ENCODE measurements at places on chromosomes 5 and 9.

DNA sequence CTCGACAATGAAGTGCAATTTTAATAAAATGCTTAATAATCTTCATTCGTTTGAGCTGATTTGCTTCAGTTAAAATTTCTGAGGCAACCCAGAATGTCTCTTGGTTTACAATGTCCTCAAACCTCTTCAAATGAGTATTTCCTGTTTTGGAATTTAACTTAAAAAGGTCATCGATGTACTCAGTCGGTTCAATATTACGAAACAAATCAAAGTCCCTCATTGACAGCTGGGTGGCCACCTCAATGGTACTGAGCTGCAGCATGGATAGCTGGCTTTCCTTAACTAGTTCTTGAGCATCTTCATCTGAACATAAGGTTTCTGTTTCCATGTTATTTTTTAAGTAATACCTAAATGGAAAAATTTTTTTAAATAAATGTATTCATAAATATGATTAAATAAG is 173.3 kb downstream of the RAPGEF6 start:
- DNase-seq = no peak

DNA sequence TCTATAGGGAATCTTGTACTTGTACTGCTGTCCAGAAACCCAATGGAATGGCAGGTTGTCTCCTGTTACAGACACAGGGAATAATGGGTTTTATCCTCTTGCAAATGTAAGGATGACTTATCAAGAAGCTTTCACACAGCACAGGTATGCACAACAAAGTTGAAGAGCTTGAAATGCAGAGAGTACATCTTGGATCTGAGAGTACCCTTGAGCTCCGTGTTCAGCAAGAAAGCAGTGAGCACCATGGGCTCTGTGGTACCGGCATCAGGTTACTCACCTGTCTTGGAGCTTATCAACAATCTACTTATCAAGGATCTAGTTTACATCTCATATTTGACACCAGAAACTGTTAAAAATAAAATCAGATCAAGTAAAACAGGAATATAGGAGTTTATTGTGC is 22.0 kb upstream of the EMB start:
- DNase-seq = no peak

- DNase-seq = no peak
Observed at GRCh38 chr5:143101121-143101520, 302.4 kb downstream of the NR3C1 start.

DNA sequence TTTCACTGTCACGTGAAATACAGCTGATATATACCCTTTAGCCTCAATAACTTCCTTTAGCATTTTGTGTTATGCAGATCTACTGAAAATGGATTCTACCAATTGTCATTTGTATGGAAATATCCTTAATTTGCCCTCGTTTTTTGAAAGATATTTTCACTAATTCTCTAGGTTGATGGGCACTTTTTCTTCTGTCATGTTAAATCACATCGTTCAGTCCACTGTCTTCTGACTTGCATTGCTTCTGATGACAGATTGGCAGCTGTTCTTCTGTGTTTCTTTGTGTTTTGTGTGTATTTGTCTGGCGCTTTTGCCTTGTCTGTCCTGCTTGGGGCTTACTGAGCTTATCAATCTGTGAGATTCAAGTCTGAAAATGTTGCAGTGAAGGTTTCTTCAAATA is 9.7 kb upstream of the CLPTM1L start:
- no peak for DNase-seq

DNA sequence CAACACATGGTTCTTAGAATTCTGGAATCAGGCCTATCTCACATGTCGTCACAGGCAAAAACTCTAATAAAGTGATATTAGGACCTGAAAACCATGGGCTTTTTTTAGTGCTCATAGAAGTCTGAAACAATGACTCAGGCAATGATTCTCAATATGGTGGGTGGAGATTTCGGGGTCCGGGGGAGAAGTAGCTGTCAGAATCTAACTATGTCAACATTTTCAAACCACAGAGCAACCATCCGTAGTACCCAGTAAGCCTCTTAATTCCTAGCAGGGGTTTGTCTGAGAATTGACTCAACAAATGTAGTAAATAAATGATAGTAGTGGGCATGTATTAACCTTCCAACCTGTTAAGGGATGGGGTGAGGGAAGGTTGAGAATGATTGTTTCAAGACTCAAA is 2.6 kb downstream of the AMACR start:
- peak; percentile 29 for DNase-seq

DNA sequence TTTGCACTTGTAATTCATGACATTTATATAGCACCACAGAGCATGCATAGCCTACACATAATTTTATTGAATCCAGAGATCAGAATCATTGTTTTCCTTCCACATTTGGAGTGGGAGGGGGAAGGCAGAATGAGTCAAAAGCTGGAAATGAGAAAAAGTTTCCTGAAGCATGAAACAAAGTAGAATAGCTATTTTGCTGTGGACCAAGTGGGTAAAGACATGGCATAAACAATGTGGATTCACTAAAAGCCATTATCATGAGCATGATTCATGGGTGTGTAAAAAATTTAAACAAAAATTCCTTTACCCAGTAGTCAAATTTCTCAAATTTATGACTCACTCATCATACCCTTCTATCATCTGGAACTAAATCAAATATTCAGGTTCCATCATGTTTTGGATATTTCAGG is 97.9 kb downstream of the YIPF5 start:
- DNase-seq = no peak

- DNase-seq = no peak
Observed at GRCh38 chr9:4137234-4137633, 162.6 kb downstream of the GLIS3 start.

- no peak for DNase-seq
Observed at GRCh38 chr5:29276371-29276770, 1917.1 kb upstream of the CDH6 start.

- no peak for DNase-seq
Observed at GRCh38 chr9:134841180-134841904, 39.3 kb upstream of the FCN2 start.

DNA sequence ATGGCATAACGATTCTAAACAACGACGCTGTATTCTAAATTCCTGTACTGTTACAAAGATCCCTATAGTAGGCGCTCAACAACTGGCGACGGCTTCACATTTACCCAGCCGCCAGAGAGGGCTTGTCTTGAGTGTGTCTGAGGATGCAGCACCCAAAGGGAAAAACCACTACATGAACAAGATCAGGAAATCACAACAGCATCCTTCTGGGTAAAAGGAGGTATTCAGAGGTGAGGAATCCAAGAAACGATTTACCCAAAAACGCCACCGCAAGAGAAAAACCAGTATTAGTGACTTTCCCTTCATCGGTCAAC is 711 bp downstream of the TTC33 start:
- peak; percentile 88 for DNase-seq

DNA sequence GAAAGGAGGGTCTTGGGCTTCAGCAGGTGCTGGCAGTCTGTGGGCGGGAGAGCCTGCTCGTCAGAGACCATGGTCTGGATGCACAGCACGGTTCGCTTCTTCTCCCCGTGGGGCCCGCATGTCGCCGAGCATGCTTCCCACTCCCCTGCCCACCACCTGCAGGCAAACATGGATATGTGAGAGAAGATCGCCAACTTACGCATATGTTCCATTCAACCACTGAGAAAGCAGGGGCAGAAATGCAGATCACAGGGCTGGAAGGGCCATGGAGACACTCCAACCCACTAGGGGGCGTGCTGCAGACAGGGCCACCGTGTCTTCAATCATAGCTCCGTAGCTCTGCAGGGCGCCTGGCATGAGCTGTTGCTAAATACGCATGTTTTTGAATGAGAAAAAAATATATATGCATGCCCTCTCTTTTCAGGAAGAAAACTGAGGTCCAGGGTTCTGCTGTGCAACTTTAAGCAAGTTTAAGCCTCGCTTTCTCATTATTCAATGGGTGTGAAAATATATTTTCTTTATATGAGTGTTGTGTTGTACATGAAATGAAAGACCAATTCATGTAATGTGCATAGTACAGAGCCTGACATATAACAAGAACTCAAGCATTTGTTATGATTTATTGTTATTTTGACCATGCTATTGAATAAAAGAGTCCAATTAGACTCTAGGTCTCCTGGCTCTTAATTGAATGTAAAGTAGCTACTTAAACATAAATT is 148.0 kb downstream of the TARS1 start:
- DNase-seq = peak; percentile 55

DNA sequence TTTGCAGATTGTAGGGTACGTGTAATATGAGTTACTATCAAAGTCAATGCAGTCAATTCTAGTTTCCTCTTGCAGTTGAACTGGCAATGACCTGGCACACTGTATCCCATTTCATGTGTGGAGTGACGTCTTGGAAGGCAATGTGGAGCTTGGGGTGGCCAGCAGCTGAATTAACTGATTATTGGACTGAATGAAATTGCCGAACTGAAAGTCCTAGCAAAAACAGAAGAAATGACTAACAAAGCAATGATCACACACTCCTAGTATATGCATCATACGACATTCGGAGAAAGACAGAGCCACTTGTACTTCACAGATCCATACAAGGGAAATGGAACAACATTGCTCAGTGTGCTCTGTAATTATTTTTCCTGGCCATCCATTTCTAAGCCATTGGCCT is 259.1 kb upstream of the DAPK1 start:
- no peak for DNase-seq

- no peak for DNase-seq
Observed at GRCh38 chr5:172107571-172107970, 80.5 kb downstream of the STK10 start.

GRCh38 chr9:70954126-70954525 is 167.3 kb downstream of the TRPM3 start:
- no peak for DNase-seq

GRCh38 chr9:130116346-130116745 is 55.9 kb upstream of the NCS1 start:
- DNase-seq = no peak

DNA sequence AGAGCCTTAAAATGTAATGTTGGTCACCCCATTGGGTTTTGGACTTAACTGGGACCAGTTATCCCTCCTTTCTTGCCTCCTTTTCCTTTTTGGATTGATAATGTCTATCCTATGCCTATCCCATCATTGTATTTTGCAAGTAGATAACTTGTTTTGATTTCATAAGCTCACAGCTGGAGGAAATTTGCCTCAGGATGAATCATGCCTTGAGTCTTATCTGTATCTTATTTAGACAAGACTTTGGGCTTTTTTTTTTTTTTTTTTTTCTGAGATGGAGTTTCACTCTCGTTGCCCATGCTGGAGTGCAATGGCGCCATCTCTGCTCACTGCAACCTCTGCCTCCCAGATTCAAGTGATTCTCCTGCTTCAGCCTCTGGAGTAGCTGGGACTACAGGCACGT is 443.3 kb downstream of the DNAH5 start:
- DNase-seq = no peak

DNA sequence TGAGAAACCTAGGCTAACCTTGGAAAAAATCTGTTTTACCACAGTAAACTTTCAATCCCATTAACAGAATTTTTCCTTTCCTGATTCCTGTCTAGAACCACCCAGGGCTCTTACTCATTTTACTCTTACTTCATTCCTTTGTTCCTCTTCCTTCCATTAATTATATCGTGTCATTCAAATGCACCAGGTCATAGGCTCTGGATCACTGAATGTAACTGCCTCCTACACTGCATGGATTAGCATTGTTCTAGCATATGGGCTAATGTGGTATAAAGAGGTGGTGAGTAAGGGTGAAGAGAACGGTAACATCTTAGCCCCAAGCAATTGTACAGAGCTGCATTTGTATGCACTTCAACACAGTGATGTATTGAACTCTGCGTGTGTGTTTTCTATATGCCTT is 49.5 kb upstream of the SPINK5 start:
- DNase-seq = no peak

- no peak for DNase-seq
Observed at GRCh38 chr5:156497804-156498208, 170.8 kb downstream of the SGCD start.

- no peak for DNase-seq
Observed at GRCh38 chr5:137760719-137761516, 6.8 kb upstream of the HNRNPA0 start.

DNA sequence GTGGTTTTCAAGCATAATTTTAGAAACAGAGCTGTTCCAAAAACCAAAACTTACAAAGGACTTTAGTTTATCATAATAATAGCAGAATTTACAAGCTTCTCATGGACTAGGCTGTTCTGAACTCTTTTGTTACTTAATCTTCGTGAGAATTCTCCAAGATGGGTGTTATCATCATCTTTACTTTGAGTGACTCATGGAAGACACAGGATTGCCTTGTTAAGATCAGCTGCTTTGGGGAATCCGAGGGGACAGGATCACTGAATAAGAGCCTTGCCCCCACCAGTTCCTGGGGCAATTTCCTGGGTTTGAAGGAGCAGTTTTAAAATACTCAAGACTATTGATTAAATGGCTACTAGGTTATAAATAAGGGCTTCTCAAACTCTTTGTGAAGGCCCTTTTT is 80.5 kb downstream of the CFAP90 start:
- DNase-seq = no peak

DNA sequence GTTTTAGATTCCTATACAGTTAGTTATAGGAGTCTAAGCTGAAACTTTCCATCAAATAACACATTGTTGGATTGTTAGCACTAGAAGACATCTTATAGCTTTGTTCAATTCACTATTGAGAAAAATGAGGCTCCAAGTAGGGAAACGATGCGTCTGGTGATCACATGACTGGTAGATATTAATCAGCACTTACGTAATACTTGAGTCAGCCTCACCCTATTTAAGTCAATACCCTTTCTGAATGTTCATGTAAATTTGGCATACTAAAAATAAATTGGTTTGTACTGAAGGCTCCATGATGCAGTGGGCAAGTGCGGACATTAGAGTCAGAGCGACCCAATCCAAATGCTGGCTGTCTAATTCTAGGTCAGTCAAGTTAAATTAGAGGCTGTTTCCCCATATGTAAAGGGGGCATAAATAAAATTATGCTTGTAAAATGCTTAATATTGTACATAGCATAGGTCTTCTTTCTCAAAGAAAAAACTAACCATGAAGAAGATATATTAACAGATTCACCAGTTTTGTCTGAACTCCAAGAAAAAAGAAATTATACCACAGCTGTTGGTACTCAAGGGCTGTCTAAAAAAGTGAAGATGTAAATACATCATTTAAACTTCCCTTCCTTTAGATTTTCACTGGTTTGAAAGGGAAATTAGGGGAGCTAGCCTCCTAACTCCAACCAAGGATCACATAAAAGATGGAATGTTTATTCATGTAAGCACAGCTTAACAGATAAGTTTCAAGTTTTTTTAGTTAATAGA is 406.6 kb upstream of the TLE4 start:
- peak; percentile 7 for DNase-seq

GRCh38 chr5:157819502-157820115 is 39.3 kb downstream of the CLINT1 start:
- DNase-seq = no peak

DNA sequence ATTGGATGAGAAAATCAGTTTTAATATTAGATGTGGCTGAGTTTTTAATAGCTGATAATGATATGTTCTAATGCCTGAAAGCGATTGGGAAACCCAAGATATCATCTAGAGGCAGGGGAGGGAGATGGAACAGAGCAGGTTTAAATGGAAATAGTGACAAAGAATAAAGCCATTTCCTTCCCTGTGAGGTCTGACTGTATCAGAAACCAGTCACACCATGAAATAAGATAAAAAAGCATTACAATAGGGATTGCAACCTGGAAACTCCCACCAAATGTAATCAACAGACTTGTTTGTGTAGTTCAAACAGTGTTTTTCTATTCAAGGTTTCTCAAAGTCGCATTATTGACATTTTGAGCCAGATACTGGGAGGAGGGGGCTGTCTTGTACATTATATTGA is 110.1 kb upstream of the SMIM23 start:
- DNase-seq = no peak

GRCh38 chr5:109532773-109533364 is 123.1 kb upstream of the PJA2 start:
- no peak for DNase-seq

GRCh38 chr5:108560166-108560565 is 178.3 kb upstream of the FBXL17 start:
- DNase-seq = no peak
